ENCODE measurements at places on chromosomes 6 and 20. TPM values are rescaled to one million over a fixed set of nuclear protein-coding genes. Genes with fewer than 3 reads are reported as not detected.

VNN1 gene
- polyA plus RNA-seq = 0.77 TPM

TSBP1 gene
- not detected for polyA plus RNA-seq

GRCh38 chr6:106275692-106276091 is 49.9 kb downstream of the ATG5 start:
- no peak for DNase-seq

DNA sequence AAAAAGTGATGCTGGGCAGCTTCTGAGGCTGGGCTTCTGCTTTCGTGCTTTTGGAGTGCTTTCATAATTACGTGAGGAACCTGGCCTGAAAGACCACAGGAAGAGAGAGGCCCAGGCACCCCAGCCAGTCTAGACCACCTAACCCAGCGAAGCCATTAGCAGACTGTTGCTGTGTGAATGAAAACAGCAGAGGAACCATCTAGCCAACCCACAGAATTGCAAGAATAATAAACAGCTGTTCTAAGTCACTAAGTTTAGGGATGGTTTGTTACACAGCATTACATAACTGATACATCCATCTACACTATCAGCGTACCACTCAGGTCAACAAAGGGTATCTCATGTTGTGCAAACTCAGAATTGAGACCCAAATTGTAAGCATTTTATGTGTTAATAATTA is 34.5 kb downstream of the FGD2 start:
- DNase-seq = no peak

DNA sequence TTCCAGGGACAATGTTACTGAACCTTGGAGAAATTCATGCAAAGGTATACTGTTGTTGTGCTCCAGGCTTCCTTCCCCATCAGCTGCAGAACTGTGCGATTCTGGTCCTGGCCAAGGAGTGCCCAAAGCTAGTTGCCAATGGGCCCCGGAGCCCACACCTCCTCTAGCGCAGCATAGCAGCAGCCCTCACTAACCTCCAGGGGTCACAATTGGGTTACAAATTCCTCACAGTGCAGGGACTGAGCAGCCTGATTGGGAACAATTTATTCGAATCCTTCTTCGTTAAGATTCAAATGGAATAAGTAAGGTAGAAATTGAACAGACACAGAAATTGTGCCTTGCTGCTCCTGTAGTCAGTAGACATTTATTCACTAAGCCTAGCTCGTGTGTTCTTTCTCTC is 284.9 kb downstream of the PRKN start:
- peak; percentile 5 for DNase-seq

DNA sequence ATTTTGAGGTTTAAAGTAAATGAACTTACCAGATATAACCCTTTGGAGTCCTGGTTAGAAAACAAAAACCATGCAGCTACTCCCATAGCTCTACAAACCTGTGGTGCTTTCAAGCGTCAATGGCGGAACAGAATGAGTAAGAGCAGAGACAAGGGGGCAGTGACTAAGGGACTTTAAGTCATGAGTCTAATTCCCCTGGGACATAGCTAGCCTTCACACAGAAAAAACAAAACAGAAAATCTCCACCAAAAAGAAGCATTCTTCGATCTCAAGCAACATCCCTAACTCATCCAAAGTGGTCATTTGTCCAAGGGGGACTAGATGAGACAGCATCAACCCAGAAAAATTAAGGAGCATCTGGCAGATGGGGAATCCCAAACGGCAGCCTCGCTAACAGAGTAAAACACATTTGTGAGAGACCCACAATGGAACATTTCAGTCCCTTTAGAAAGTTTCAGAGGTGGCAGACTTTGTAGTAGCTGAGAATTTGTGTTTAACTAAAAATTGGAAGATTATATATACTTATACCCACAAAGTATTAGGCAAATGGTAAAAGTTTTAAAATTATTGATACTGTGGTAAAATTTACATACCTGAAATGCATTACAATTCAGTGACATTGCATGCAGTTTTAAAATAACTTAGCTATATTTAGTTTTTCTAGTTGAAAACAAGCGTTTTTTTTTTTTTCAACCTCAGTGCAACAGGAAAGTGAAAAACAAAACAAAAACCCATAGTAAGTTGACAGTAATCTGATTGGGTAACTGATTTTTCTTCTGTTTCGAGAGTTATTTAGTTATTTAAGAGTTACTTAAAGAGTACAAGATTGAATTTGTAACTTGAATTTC is 67.5 kb downstream of the KCNQ5 start:
- no peak for DNase-seq

DNA sequence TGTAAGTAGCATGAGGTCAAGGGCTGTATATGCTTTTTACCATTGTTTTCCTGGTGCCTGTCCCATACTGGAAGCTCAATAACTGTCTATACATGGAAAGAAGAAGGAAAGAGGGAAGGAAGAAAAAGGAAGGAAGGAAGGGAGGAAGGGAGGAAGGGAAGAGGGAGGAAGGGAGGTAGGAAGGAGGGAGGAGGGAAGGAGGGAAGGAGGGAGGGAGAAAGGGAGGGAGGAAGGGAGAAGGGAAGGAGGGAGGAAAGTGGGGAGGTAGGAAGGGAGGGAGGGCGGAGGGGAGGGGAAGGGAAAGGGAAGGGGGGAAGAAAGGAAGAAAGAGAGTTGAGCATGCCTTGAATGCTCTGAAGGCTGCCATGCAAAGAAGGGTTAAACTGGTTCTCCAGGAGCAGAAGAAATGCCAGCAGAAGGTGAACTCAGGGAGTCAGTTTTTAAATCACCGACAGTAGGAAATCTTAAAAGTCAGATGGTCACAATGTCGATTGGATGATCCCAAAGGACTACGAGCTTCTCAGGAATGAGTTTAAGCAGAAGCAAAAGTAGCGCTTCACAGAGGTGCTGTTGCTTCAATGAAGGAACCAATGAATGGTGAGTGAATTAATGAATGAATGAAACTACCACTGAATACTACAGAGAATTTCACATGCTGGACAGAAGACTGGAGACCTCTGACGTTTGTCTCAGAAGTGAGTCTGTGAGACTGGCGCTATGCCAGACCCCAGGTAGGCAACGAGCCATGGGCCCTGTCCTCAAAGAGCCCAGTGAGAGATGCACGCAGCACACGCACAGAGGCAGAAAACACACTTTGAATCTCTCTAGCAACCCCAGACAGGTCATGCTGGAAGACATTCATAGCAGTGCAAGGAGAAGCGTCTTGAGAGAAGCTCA is 117.6 kb downstream of the MRPL14 start:
- DNase-seq = peak; percentile 58

DNA sequence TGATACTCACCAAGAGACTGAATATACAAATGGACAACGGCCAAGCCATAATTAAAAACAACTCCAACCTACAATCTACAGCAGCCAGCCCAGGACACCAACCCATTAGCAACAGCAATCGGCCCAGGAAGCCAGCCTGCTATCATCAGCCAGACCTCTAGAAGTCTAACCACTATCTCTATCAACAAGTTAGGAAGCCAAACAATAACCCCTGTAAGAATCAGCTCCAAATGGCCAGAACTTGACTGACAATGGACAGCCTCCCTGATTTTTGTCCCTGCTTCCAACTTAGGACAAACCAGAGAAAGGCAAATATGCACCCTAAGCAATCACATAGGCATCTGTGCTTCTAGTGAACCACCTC is 511.8 kb upstream of the JARID2 start:
- DNase-seq = no peak

DNA sequence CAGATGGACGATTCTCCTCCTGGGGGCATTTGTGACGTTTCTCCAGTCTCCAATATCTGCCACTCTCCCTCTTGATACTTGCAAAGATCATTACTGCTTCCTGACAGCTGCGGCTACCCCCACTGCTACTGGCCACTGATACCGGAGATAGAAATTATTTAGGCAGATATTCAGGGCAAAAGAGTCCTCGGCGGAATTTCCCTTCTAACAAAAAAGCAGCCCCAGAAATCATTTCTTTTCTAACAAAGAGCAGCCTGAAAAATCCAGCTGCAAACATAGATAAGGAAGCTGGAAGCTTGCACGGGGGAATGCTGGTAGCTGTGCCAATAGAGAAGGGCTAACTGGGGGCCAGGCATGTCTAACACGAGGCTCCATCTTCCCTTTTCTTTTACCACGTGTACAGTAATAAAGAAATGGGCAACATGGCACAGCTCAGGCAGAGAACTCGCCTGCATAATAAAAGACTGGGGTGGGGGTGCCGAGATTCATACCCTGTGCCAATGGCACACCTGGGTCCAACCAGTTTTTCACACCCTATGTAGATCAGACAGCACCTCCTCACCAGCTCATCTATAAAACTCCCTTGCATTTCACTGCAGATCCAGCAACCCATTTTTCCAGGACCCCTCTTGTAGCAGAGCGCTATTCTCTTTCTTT is 6.1 kb downstream of the TP53RK start:
- DNase-seq = no peak

GRCh38 chr6:38871741-38872568 is 156.8 kb downstream of the DNAH8 start:
- peak; percentile 77 for DNase-seq
